ENCODE measurements at places on chromosomes 7 and 10.

GRCh38 chr7:65477326-65477725, 103.7 kb downstream of the ZNF92 start:
- DNase-seq = no peak

DNA sequence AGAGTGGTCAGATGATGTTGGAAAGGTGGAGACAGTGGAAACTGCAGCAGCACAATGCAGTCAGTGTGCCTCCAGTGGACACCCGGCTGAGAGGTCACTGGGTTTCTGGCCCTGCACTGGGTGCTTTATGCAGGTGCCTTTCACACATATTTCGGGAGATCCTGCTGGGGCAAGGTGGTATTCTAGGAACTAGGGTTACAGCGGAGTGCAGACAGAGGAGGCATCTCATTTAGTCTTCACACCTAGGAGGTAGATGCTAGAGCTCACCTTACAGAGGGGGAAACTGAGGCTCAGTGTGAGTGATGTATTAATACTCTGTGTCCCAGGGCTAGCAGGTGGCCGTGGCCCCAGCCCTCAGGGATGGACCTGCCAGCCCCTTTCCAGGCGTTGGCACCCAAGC, 103.9 kb upstream of the KCTD7 start:
- no peak for DNase-seq

DNA sequence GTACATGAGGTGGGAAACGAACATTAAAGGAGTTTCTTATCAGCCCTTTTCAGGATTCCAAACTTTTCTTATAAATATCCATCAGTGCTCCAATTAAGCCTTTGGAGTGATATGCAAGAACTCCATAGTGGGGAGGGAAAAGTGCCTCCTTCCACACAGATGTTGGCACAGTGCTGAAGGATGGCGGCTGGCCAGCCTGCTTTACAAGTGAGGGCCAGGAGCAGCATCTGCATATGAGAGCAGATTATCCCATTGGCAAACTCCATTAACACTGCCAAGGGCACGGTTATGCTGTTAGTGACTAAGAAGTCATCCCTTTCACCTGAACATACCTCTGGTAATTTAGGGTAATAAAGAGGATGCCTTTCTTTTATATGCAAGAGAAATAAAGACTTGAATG, 543.1 kb downstream of the CNTNAP2 start:
- DNase-seq = no peak

DNA sequence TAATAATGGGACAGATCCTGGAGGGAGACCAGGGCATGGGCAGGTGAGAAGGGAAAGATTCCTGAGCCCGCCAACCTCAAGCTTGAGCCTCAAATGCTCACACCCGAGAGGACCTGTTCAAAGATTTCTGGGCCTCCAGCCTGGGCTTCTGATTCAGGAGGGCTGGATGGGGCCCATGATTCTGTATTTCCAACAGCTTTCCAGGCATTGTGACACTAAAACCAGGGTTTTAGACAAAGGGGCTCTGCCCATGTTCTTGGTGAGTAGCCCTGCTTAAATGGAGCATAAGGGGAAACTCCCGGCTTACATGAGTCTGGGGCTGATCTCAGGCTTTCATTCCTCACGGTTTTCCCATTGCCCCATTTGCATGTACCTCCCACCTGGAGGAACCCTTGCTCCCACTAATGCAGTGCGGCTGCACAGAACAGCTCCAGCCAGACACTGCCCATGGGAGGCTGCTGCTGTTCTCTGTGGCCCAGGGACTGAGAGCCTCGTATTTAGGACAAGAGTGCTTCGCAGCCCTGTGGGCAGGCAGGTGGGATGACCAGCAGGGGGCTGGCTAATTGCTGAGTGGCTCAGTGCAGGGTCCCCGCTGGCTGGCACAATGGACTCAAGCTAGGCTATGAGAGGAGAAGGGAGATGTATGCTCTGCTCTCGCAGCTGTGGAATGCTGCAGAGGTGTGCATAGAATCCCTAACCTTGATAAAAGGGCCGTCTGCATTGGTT, 135.3 kb upstream of the COBL start:
- DNase-seq = no peak

DNA sequence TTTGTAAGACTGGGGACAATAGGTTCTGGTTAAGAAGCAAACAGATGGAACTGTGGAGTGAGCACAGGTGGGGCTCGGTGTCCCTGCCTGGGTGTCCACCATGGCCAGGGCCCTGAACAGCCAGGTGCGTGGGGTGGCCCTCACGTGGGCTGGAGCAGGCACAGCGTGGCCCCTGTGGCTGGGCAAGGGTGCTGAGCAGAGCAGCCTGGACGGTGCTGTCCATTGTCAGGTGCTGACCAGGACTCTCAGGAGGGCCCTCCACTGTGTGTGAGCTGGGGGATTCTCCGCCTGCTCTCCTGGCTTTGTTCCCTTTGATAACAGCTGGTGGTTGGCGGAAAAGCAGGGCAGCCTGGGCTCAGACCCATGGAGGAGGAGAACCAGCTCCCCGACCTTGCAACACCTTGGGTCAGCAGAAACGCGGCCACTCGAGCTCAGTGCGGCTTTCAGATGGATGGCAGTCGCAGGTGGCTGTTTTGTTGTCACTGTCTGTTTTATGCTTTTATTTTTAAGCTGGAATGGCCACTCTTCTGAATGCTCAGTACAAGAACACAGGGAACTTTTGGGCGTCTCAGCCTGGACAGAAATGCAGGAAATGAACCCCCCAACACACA, 273.9 kb upstream of the ADARB2 start:
- DNase-seq = no peak

DNA sequence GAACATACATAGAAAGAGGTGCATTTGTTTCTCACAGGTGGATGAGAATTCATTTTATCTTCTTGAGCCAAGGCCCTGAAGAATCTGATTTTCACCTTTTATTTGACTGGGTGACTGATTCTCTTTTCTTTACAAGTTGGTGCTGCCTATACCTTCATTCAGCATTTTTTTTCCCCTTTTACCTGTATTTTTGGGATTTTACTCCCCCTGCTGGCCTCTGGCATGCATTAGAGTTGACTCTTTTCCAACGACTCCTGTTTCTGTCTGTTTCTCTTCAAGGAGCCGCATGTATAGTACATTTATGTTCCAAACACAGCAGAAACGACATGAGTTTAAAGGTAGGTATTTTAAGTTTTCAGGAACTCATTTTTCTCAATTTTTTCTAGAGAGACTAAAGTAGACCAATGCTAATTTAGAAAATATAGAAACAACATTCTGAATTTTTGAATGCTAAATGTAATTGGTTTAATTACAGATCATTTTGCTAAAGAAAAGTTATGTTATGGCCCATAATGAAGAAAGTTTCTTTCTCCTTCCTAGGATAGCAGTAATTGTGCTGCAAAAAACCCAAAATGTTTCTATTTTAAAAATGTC, 149.8 kb upstream of the HDAC9 start:
- DNase-seq = peak; percentile 66

GRCh38 chr7:15085366-15085765, 182.8 kb upstream of the DGKB start:
- DNase-seq = no peak

DNA sequence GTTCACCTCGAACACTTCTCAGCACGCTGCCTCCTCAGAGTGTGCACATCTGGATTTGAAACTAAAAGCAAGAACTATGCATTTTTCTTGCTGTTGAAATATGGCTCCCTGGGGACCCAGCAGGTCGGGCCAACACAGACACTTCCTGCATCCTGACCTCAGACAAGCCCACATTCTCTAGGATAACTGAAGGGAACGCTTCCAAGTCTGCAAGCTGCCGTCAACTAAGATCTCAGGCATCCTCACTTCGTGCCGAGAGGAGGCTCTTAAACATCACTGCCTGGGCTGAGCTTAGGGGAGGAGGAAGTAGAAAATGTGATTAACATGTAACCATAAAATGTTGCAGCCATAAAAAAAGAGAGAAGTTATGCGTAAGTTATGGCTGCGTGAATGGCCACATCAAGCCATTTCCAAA, 65.5 kb downstream of the PYROXD2 start:
- DNase-seq = peak; percentile 65

Measured in suppressor macrophage treated with lipopolysaccharide for 4 hours (primary cell).